Activated T-helper 1 cell treated with anti-CD3 and anti-CD28 coated beads, Interleukin-12 subunit alpha, Interleukin-12 subunit beta, Interleukin-2, Interleukin-4 antibody, amounts not matched to agents 30 ng/mL and 10 ng/mL and 1 ng/mL, durations not matched to agents 14 hours and 24 hours and 36 hours (primary cell): ENCODE measurements at places on chromosomes 6 and 20.

DNA sequence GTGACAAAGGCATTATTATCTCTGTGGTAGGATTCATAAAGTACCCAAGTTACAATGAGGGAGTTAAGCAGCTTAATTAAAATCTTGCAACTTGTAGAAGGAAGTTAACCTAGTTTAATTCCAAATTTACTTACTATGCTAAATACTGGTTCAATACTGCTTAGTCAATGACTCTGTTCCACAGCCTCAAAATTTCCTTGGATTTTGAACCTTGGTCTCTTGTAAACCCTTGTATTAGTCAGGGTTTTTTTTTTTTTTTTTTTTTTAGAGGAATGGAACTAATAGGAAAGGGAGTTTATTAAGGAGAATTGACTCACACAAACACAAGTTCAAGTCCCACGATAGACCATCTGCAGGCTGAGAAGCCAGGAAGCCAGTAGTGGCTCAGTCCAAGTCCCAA, 163.4 kb downstream of the HS3ST5 start:
- DNase-seq = no peak

GRCh38 chr6:70375166-70375565, 38.1 kb upstream of the FAM135A start:
- no peak for DNase-seq

DNA sequence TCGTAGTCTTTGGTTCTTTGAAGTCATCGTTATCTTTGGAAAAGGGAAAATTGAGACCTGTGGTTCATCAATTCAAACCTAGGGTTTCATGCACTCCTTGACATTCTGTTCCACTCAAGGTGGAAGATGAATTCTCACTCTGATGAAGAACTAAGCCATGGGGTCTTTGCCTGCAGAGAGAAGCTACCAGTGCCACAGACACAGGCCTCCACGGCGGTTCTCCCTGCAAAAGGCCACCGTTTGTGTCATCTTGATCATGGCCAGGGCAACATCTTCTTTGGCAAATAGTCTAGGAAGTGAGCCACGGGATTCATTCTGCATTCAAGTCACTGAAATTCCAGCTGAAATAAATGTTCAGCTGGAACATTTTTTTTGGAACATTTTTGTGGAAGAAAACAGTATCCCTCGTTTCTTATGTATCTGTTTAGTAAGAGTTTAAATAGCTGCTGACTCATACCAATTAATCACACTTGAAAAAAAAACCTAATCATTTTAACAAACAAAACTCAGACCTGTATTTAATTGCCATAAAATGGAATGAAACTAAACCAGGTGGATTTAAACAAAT, 206.0 kb upstream of the FOXQ1 start:
- DNase-seq = no peak

DNA sequence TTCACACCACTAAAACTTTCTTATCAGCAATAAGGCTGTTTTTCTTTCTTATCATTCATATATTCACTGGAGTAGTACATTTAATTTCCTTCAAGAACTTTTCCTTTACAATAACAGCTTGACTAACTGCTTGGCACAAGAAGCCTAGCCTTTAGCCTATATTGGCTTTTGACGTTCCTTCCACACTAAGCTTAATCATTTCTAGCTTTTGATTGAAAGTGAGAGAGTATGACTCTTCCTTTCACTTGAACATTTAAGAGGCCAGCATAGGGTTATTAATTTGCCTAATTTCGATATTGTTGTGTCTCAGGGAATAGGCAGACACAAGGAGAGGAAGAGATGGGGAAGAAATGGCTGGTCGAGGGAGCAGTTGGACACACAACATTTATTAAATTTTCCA, 23.6 kb downstream of the THEMIS start:
- no peak for DNase-seq

DNA sequence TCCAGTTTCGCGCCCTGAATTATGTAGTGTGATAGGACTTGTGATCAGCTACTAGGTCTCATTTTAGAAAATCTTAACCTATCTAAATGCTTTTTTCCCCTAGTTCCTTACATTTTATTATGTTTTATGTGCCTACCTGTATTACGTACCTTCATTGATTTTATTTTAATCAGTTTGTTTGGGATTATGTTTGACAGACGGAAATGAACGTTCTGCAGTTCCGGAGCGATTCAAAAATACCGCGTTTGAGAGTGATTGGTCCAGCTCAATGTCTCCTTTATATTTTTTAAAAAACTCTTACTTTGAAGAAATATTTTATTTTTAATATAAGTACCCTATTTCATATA, 114.3 kb upstream of the BTN3A2 start:
- DNase-seq = no peak

DNA sequence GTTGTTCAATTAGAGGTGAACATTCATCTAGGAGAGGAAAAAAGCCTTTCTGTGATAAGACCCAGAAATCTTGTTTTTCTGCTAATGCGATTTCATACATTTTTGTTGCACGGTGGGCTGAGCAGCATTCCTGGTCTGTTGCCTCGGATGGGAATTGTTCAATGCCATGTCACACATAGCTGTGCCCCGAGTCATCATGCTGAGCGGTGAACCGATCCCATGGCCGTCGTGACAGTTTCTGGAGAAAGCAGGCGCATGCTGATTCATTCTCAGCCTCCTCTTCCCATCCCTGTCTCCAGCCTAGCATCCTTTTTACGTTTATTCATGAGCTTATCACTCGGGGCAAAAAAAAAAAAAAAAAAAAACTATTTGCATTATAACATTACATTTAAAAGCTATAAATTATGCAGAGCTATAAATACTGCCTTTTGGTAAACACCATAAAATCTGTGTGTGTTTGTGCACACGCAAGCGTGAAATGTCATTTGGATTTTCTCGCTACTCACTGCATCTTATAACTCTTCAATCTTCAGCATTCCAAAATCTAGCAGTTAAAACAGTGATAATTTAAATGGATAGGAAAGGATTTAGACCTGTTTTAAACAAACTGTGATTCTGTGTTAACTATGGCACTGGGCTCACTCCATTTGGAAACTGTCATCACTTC, 58.9 kb upstream of the IFNGR1 start:
- no peak for DNase-seq

GRCh38 chr6:165545806-165546205, 117.2 kb downstream of the PDE10A start:
- no peak for DNase-seq

GRCh38 chr6:44797746-44798145, 410.2 kb downstream of the CDC5L start:
- no peak for DNase-seq

- no peak for DNase-seq
Measured at GRCh38 chr20:7248281-7249201, 481.1 kb downstream of the BMP2 start.

DNA sequence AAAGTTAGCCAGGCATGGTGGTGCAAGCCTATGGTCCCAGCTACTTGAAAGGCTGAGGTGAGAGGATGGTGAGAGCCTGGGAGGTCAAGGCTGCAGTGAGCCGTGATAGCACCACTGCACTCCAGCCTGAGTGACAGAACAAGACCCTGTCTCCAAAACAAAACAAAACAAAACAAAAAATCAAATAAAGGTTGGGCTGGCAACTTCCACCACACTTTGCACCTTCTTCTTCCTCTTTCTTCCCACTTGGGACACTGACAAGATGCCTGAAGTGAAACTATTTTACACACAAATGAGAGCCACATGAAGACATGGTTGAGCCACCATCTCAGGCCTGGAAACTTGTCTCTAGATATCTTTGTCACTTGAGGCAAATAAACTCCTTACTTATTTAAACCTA, 53.8 kb upstream of the CCDC28A start:
- no peak for DNase-seq

GRCh38 chr6:12605888-12606345, 110.7 kb upstream of the PHACTR1 start:
- DNase-seq = peak; percentile 20

DNA sequence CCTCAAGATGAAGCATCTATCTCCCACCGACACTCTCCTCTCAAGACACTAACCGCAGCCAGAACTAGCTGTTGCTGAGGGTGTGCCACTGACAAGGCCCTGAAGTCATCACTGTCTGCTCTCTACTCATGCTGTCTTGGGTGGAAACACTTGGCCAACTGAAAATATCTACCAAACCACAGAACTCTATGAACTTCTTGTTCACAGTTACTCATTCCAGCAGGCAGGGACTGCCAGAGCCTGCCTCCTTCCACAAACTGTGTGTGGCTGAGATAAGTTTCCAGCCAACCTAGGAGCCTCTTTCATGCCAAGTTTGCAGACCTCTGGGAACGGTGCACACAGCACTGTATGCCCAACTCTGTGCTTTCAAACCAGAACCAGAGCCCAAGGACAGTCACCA, 45.5 kb upstream of the NXT1 start:
- DNase-seq = no peak

GRCh38 chr6:148351309-148351708, 8.7 kb downstream of the SASH1 start:
- no peak for DNase-seq

DNA sequence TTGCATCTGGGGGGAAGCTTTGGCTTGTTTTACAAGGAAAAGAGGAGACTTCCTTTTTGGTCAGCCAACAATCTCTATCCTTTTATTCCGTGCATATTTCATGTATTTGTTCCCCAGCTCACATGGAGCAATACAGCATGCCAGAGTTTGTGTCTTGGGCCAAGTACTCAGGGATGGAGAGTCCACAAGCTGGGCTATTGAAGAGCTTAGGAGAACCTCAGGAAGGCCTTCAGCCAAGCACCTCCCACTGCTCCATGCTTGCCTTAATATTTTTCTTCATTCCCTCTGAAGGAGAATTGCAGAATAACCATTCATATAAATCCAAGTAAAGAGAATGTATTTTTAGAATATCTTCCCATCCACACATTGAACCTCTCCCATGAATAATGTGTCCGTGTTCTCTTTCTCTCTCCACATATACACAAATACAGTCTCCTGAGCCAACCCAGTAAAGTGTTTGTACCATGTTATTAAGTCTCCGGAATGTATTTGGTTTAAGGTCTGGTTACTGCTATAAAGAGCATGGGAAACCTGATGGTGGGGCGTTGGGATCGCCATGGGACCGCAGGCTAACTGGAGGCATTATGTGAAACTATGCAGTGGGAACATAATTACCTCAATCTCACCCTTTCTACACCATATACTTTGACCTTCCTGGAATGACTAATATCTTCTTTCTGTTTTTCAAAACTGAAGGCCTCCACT, 3.0 kb downstream of the LAMA4 start:
- DNase-seq = no peak

GRCh38 chr6:38234934-38235682, 404.6 kb downstream of the BTBD9 start:
- no peak for DNase-seq

DNA sequence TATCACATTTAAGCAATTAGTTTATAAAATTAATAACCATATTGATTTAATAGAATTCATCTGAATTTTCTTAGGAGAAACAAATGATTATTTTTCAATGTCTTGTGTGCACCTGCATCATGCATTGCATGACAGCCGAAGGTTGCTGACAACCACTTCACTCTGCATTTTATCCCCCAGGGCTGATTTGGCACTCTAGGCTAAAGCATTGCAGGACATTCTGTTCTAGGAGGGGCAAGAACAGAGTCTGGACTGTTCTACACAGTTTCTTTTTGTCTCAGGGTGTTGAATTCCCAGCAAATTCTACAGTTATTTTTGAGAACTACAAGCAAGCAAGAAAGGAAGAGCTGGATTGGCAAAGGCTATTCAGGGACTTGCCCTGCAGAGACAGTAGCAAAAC, 570.4 kb upstream of the EYS start:
- DNase-seq = no peak

GRCh38 chr20:58043236-58044140, 185.0 kb downstream of the ANKRD60 start:
- no peak for DNase-seq

GRCh38 chr6:141963543-141964295, 169.0 kb upstream of the GJE1 start:
- no peak for DNase-seq

GRCh38 chr6:3712827-3713665, 38.5 kb downstream of the PXDC1 start:
- no peak for DNase-seq

- DNase-seq = no peak
Measured at GRCh38 chr6:121175827-121176226, 158.5 kb downstream of the TBC1D32 start.

DNA sequence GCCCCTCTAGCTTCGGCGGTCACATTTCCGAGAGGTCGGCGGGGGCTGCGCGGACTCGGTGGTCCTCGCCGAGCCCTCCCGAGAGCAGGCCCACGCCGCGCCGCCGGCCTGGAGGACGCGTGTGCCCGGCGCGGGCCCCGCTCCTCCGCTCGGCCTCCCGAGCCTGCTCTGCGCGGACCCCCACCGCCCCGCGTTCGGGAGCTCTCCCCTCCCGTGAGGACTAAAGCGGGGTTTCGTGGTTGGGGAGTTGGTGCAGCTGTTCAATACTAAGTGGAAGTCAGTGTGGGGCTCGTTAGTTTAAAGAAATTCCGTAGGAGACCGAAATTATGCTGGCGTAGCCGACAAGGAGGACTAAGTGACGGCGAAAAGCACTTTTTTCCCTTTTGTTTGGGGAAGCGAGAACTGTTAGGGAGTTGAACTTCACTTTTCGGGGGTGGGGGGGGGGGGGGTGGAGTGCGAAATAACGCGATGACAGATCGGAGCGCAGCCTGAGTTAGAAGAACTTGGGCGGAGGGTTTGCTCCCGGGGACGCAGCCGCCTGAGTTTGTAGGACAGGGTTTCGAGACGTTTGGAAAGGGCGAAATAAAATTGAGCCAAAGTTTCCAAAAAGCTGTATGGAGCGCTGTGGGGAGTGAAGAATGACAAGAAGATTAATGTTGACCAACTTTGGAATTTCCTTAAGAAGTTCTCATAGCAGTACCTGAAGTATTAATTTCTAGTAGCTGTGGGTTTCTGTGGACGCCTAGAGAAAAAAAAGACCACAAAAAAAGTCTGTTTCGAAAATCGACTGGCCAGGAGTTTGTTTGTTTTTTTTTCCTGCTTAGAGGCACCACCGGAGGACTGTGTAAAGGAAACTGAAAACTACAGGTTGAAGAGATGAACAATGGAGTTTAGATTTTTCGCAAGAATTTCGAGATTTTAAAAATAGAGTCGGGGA, 1.4 kb downstream of the QKI start:
- DNase-seq = peak; percentile 17

DNA sequence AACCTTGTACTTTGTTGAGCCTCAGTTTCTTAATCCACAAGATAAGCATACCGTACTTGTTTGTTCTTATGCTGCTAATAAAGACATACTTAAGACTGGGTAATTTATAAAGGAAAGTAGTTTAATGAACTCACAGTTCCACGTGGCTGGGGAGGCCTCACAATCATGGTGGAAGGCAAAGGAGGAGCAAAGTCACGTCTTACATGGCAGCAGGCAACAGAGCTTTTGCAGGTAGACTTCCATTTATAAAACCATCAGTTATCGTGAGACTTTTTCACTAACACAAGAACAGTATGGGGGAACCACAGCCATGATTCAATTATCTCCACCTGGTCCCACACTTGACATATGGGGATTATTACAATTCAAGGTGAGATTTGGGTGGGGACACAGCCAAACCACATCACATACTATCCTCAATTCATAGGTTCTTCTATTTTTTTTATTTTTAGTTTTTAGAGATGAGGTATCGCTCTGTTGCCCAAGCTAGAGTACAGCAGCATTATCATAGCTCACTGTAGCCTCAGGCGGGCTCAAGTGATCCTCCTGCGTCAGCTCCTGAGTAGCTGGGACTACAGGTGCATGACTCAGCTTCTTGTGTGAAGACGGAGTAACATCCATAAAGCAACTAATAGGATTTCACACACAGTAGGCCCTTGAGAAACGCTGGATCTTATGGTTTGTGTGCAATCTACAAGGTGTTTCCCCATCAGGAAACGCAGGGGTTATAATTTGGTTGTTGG, 76.7 kb upstream of the IYD start:
- DNase-seq = no peak

GRCh38 chr6:21769405-21769861, 175.9 kb downstream of the SOX4 start:
- no peak for DNase-seq
